ENCODE measurements at places on chromosomes 1 and 21. TPM values are rescaled to one million over a fixed set of nuclear protein-coding genes. Genes with fewer than 3 reads are reported as not detected.
A peak's percentile ranks its signal among the peaks of the same experiment; 100 is the strongest.

GRCh38 chr1:189682591-189682990 is 795.1 kb downstream of the BRINP3 start:
- no peak for DNase-seq

GRCh38 chr21:45508607-45509565 is 33.4 kb downstream of the SLC19A1 start:
- peak; percentile 64 for DNase-seq

- no peak for DNase-seq
Measured at GRCh38 chr1:175173531-175173930, 19.0 kb downstream of the KIAA0040 start.

- peak; percentile 71 for DNase-seq
Measured at GRCh38 chr1:15154480-15155036, 1.0 kb downstream of the TMEM51 start.

DNA sequence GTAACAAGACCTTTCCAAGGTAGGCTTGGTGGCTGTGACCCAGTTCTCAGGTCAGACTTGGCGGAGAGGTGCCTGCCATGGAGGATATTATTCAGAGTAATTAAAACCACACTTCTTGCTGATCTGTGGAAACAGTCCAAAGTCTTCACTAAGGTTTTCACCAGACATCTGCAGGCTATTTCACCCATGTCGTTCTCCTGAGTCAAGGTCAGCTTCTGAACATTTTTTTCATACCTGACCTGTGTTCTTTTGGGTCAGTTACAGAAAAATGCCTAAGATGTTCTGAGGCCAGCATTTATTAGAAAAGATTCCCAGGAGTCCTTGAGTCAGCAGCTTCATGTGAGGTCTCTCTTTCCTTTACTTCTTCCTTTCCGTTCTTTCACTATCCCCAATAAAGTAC is 54.9 kb downstream of the RGL1 start:
- DNase-seq: no peak

GRCh38 chr1:202810193-202810614 is 550 bp upstream of the PCAT6 start:
- no peak for DNase-seq

GRCh38 chr21:40531431-40532110 is 315.4 kb downstream of the DSCAM start:
- DNase-seq: no peak

DNA sequence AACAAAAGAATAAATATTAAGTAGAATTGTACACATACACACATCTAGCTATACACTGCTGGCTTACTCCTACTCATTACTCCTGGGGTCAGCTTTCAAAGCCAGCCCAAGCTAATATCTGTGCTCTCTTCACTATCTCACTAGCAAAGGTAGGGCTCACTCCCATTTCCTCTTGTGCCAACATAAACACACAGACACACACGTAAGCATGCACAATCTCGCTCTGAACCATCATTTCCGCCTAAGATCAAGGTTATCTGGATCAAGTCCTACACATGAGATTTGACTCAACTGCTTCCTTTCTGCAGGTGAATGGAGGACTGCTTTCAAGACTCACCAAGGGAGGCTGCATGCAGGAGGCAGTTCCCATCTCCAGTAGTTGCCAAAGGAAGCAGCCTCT is 28.8 kb upstream of the MTMR11 start:
- no peak for DNase-seq

The CCDC181 gene
- 0.32 TPM for total RNA-seq

The SMYD3 gene
- 27.2 TPM for total RNA-seq

The FABP3 gene
- 63.6 TPM for total RNA-seq

The LCE1D gene
- total RNA-seq: not detected

The GJA9 gene
- total RNA-seq: not detected

The PRDX1 gene
- 401 TPM for total RNA-seq

The MSH4 gene
- 0.96 TPM for total RNA-seq
